ENCODE measurements at places on chromosomes 5 and 9.

DNA sequence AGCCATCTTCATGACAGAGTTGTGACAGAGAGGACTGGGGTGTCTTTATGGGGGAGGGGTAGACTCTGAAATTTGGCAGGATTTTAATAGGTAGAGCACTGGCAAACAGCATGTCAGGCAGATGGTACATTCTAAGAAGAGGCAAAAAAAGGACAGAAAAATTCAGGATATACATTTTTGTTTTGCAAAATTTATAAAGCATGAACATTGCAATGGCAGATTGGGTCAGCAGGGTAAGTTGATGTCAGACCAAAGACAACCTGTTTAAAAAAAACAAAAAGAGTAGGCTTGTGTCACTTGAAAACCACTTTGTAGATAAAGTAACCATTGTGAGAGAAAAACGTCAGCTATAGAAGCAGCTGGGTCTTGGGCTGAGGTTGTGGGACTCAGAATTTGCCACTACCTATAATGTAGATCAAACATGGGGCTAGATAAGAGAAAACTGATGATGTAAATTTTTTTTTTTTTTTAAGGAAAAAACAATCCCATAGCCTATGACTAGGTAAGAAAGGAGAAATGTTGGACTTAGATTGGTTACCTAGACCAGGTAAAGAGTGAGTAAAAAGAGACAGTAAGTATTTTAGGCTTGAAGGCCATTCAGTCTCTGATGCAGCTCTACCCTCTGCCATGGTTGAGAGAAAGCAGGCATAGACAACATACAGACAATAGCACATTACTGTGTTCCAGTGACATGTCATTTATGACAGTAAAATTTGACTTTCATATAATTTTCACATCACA is 8.3 kb downstream of the CAMK4 start:
- DNase-seq = no peak

- no peak for DNase-seq
Observed at GRCh38 chr9:8652255-8652654, 852.7 kb upstream of the DMAC1 start.

- no peak for DNase-seq
Observed at GRCh38 chr9:2261421-2262103, 246.4 kb downstream of the SMARCA2 start.

- no peak for DNase-seq
Observed at GRCh38 chr5:150540615-150541396, 32.9 kb downstream of the NDST1 start.

DNA sequence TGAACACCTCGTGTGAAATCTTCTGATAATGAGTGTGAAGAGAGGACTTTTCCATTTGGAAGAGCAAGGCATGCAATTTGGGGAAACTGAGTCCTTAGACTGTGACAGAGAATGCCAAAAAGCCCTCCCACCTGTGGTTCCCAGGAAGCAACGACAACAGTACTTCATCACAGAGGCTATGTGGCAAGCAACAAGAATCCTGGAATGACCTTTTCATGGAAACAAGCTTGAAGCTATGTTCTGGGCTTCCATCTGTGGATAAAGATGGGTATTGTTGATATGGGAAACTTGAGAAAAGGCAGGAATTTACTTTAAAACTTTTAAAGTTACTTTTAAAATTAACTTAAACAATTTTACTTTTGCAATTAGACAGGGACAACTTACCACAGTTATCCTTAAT is 131.2 kb upstream of the ANKH start:
- no peak for DNase-seq

DNA sequence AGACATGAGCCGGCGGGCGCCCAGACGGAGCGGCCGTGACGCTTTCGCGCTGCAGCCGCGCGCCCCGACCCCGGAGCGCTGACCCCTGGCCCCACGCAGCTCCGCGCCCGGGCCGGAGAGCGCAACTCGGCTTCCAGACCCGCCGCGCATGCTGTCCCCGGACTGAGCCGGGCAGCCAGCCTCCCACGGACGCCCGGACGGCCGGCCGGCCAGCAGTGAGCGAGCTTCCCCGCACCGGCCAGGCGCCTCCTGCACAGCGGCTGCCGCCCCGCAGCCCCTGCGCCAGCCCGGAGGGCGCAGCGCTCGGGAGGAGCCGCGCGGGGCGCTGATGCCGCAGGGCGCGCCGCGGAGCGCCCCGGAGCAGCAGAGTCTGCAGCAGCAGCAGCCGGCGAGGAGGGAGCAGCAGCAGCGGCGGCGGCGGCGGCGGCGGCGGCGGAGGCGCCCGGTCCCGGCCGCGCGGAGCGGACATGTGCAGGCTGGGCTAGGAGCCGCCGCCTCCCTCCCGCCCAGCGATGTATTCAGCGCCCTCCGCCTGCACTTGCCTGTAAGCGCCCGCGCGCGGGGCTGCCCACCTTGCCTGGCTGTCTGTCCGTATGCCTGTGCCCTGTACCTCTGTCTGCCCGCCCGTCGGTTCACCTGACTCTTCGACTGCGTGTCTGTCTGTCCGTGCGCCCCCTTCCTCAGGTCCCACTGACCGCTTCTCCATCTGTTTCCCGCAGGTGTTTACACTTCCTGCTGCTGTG is 412 bp downstream of the FGF18 start:
- DNase-seq = no peak

- DNase-seq = no peak
Observed at GRCh38 chr9:133990366-133991213, 1.5 kb downstream of the VAV2 start.

DNA sequence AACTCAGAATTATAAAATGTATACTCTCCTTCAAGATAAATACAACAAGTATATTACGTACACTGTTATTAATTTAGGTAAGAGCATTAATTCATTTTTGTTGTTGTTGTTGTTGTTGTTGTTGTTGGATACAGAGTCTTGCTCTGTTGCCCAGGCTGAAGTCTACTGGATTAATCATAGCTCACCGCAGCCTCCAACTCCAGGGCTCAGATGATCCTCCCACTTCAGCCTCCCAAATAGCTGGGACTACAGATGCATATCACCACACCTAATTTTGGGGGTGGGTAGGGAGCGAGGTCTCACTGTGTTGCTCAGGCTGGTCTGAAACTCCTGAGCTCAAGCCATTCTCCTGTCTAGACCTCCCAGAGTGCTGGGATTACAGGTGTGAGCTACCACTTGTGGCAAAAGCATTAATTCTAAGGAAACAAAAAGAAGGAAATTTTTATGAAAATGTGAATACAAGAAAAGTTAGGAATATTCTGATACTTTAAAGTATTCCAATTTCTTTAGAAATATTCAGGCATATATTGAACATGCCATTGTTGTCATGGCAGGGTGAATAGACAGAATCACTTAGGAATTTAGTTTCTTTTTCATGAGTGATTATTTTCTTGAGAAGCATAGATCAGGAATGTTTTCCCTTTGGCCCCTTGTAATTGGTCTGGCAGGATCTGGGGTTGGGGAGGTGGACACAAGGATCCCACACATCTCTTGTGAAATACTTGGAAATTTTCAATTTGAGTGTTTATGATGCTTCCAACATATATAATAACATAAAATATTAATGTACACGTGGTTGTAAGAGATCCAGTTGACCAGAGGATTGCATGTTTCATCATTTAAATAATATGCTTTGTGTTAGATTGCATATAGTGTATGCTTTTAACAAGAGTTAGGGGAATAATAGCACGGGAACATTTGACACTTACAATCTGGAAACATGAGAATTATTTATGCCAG is 263.6 kb downstream of the FANCC start:
- DNase-seq = no peak

Data from GM04503 (cell line).